ENCODE measurements at places on chromosomes 4 and X.

- no peak for DNase-seq
Observed at GRCh38 chrX:2383735-2384134, 117.0 kb downstream of the DHRSX start.

DNA sequence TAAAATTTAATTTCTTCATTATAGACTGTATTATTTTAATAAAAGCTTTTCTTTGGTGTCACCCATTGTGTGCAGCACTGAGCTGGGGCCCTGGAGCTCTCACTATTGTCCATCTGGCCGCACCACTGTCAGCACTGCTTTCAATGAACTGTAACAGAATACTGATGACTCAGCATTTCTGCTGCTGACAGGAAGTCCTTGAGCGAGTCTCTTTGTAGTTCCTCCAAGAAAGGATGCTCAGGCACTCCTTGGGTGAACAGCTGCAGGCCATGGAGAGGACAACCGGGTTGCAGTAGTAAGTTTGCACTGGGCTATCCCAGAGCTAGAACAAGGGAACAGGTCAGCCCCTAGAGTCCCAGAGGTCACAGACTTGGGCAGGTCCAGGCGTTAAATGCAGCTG, 81.6 kb downstream of the SORBS2 start:
- no peak for DNase-seq

DNA sequence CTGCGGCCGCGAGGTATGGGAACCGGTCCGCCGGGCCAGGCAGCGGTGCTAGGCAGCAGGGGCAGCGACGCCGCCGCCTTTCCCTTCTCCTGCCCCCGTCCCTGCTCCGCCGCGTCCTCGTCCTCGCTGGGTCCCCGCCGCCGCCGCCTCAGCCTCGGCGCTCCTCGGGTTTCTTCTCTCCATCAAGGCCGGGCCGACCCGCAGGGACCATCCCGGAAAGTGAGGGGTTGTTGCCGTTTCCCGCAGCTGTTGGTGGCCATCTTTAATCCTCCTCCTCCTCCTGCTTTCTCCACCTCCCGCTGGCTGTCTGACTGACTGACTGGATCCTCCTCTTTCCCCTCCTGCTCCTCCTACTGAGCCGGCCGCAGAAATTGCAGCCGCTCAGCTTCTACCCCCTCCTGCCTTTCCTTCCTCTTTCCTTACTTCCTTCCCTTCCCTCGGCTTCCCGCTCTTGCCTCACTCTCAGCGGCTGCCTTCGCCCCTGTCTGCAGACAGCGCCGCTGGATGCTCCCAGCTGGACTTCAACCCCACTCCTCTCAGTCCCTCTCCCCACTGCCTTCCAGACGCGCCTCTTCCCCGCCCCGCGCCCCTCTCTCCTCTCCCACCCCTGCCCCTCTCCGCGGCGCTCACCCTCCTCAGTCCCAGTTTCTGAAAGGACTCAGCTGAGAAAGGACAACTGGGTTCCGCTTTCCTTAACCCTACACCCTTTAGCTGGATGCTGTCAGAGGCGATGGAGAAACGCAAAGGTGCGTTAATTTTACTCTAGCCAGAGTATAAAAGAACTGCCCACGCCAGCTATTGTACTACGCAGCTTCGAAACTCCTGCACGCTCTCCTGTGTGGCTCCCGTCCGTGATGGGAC, at the start of gene WDFY3:
WDFY3 (minus strand) TSS at position 309 of the 861 bp plus-strand sequence. CDS start 106,099 bp downstream, outside the sequence.
- no peak for DNase-seq

DNA sequence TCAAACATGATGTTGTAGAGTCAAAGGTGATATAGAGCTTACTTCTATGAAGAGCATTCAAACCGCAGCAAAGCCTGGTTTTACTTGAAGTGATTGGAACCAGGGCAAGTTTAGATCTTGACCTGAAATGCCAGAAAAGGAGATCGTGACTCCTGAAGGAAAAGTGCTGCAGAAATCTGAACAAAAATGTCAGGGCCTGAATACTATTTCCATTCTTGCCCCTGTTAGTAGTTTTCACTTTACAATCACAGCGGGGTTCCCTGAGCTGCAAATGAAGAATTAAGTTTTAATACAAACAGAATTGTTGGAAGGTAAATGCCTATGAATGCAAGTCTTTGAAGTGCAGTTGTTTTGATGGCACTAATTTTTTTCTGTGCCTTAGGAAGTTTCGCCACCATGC, 4.1 kb downstream of the SLIT2 start:
- DNase-seq = no peak

- DNase-seq = no peak
Observed at GRCh38 chr4:18025288-18025687, 3.7 kb upstream of the LCORL start.

DNA sequence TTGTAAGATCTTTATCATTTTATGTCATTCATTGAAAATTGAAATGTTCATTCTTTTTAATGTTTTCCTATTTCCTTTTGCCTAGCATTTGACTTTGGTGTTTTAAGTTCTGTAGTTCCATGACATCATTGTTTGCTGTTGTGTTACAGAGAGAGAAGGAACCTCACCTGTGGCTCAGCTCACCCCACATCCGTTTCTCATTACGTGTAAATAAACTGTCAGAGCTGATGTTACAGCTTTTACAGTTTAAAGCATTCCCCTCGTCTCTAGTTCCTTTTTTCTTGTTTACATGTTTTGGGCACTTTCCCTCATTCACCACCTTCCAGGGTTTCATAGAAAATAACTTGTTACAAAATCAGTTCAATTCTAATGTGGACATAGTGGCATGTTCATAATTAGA, 137.2 kb downstream of the FNIP2 start:
- DNase-seq = no peak

DNA sequence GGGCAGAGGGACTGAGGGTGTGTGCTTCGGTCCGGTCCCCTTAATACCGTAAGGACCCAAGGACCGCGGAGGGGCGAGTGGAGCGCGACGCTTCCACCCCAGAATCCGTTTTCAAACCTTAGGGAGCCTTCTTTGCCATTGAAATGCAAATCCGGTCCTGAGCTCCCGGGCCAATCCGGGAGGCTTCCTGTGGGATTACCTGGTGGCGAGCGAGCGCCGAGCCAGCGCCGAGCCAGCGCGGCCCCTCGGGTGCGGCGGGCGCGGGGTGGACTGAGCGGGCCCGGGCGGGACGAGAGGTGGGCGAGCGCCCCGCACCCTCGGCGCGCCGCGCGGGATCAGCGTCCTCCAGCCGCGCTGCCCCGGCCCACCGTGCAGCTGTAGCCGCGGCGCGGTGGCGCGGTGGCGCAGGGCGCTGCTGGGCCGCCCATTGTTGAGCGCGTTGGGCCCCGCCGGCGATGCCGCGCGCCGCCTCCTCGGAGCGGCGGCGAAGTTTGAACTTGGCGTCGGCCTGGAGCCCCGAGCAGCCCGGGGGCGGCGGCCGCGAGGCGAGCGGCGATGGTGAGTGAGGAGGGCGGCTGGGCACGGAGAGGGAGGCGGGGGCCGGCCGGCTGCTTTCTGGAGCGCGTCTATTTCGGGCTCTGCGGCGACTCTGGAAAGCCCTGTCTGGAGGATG, 208.7 kb downstream of the SOWAHB start:
- DNase-seq = peak; percentile 16

DNA sequence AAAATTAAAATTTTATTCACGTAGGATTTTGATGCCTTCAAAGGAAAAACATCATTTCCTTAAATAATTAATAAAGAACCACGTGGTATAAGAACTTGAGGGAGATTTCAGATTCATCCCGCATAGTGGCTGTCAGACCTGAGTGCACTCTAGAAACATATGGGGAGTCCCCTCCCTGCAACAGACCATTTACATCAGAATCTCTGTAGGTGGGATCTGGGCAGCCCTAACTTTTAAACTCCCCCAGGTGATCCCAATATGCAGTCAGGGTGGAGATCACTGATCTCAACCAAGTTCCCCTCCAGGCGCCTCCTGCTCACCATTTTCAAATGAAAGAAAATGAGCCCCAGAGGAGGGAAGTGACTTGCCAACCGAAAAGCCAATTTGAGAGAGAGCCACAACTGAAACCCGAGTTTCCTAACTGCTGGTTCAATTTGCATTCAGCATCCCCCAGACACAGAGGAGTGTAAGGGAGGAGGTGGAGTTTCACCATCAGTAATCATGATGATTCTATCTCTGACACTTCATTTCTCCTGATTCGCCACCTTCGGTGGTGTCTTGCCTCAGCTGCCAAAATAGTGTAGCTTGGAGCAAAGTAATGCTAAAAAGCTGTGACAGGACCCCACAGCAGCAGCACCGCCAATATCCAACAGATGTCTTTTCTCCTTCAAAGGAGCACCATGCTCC, 11.4 kb downstream of the RNF150 start:
- no peak for DNase-seq

- no peak for DNase-seq
Observed at GRCh38 chr4:119025420-119025819, 110.2 kb upstream of the MYOZ2 start.

GRCh38 chr4:74932010-74932409, 906 bp upstream of the PARM1 start:
- DNase-seq = no peak

DNA sequence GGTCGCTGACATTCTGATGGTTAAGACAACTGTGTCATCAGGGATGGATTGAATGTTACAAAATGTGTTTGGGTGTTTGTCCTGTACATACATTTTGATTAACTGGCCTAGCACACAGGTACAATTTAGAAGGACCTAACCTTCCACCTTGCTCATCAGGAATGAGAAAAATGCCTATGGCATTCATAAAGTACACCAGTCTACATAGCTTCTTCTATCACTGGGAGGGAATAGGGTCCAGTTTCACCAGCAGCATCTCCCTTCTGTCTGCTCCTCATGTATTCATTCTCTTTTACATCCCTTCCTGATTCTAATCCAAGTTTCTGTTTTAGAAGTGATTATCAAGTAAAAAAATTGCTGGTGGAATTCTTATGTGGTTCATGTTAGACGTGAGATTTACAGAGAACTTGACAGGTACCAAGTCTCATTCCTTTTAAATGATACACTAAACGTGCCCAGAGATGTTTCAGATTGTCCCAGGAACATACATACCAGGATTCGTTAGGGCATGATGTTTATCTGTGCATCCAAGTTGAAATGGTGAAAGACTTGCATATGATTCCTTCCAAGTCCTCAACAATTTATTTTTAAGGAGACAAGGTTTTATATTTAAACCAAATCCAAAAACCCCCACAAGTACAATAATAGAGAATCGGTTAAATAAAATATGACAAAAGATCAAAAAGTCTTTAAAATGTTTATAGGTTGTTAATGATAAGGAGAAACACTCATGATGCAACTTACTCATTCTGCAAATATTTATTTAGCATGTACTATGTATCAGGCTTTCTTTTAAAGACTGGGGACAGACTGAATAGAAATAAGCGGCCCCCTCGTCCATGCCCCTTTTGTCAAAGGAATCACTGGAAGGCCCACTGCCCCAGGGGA, 359.1 kb downstream of the ZNF674 start:
- DNase-seq = no peak

DNA sequence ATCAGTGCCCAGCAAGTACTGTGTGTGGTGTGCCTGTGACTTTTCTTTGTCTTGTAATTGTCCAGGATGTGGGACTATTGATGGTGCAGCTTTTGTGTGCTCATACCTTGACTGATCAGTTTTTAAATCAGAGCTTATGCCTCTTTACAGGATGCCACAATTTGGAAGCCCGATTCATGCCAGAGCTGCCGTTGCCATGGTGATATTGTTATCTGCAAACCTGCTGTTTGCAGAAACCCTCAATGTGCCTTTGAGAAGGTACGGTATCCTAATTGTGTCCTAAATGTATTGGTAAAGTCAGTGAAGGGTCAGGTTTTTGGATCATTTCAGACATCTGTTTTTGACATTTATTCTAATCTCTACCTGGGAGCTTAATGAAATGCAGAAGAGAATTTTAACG, 180.2 kb downstream of the FRAS1 start:
- DNase-seq = no peak

DNA sequence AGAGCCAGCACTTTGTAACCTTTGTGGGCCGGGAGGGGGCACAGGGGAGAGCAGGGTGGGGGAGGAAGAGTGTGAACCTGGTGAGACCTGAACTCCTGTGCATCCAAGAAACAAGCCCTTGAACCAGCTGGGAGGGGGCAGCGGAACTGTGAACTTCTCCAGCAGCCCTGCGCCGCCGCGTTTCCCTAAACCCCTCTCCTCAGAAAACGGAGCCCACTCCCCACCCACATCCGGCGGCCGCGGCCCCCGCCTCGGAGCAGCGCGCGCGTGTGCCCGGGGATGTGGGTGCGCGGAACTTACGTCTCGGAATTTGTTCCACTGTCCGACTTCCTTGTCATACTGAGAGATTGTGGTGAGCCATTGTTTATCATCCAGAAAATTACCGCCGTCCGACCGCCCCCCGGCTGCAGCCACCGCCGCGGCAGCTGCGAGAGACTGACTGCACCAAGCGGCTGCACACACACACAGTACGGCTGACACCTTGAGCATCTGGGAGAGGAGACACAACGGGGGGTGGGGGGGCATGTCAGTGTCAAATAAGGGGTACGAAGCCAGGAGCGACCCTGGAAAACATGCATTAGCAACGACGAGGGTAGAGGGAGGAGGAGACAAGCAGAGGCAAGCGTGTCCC, 494 bp downstream of the SPOCK3 start:
- no peak for DNase-seq

GRCh38 chr4:55347610-55348228, 1.7 kb downstream of the SRD5A3 start:
- no peak for DNase-seq

GRCh38 chr4:117422297-117422696, 336.9 kb upstream of the TRAM1L1 start:
- no peak for DNase-seq

DNA sequence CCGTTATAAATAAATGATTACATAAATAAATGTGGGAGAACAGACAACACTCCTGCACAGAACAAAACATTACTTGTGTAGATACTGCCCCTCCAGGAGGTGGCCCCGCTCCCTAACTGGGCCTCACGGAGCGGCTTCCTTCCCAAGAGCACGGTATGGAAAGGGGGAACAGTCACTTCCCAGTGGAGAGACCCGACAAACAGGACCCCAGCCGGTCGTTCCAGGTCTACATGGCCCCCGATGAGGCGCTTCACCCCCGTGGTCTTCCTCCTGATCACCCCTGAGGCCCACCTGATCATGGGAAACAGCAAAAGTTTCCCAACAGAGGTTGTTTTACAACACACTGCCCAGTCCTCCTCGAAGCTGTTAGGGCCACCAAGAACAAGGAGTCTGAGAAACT, 6.6 kb upstream of the SLC6A8 start:
- DNase-seq = no peak

- DNase-seq = no peak
Observed at GRCh38 chrX:65846974-65847373, 179.5 kb downstream of the MSN start.

DNA sequence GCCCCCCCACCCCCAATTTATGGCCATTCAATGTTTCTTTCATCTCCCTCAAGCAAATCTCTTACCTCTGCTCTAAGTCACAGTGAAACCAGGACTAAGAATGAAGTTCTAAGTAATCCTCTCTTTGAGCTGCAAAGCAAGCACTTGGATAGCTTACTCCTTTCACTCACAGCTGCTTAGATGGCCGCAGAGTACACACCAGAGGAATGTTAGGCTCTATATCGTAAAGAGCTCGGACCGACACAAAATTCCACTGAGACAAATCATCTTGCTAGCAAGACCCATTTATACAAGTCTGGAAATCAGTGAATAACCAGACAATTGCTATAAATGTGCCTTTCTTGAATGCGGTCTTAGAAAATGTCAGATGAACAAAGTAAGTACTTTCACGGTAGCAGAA, 135.0 kb downstream of the IDS start:
- no peak for DNase-seq

GRCh38 chr4:38509551-38509950, 154.4 kb upstream of the KLF3 start:
- DNase-seq = no peak

GRCh38 chr4:6710282-6710681, 617 bp upstream of the MRFAP1L1 start:
- DNase-seq = no peak
